ENCODE measurements at places on chromosomes 13 and 19.

GRCh38 chr19:51501594-51502263, at the start of gene SIGLEC12:
Gene SIGLEC12, minus strand, starts transcription at chr19:51501800. Its CDS starts 67 bp downstream, at chr19:51501733.
- peak; percentile 49 for DNase-seq

DNA sequence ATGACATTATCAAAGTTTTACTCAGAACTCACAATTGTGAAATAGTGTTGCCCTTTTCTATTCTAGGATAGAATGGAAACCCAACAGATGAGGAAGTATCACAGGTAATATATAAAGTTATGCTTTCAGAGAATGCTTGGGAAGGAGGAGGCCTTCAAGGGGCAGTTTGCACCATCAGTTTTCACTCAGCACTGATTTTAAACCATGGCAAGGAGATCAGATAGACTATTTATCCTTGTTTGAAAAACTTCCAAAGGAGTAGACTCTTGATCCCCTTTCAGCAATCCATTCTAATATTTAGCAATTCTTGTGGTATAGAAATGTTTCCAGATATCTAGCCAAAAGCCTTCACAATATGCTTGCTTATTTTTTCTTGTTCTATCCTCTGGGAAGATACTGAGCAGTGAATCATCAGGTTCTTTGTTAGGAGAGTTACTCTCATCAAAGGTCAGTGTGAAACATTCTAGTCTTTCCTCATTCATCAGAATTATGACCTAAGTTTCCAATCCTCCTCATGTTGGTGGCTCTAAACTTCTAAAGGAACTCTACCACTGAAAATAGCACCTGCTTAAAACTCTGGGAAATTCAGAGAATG, 3.8 kb downstream of the GPC6 start:
- no peak for DNase-seq

GRCh38 chr13:42883771-42884467, 102.5 kb downstream of the FAM216B start:
- no peak for DNase-seq

DNA sequence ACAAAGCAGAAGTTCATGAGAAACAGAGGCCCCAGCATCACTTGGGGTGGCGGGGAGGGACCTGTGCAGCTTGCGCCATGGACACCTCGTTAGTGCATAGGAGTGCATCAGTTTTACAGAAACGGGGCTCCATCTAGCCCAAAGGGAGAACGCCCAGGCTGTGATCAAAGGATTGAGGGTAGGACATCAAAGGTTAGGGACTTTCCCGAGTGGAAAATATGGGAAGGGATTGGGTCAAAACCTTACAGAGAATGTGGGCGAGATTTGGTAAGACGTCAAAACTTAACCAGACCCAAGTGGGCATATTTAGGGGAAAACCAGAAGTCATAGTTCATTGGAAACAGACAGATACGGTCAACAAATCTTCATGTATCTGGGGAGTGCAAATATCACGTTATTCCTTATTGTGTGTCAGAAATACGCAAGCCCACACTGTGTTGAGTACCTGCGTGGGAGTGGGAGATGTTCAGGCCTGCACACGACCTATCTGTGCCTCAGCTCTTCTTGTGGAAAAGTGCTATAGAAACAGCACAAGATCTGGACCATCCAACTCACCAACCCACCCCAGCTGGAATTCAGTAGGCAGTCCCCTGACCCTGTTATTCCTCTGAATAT, 9.4 kb upstream of the GRAMD1A start:
- DNase-seq, result no peak

- DNase-seq, result peak; percentile 25
Observed at GRCh38 chr19:12202250-12202649, 39.4 kb downstream of the ZNF136 start.

- no peak for DNase-seq
Observed at GRCh38 chr13:33352041-33352440, 66.5 kb upstream of the STARD13 start.

- DNase-seq, result no peak
Observed at GRCh38 chr13:44652168-44652567, 76.0 kb upstream of the TSC22D1 start.

DNA sequence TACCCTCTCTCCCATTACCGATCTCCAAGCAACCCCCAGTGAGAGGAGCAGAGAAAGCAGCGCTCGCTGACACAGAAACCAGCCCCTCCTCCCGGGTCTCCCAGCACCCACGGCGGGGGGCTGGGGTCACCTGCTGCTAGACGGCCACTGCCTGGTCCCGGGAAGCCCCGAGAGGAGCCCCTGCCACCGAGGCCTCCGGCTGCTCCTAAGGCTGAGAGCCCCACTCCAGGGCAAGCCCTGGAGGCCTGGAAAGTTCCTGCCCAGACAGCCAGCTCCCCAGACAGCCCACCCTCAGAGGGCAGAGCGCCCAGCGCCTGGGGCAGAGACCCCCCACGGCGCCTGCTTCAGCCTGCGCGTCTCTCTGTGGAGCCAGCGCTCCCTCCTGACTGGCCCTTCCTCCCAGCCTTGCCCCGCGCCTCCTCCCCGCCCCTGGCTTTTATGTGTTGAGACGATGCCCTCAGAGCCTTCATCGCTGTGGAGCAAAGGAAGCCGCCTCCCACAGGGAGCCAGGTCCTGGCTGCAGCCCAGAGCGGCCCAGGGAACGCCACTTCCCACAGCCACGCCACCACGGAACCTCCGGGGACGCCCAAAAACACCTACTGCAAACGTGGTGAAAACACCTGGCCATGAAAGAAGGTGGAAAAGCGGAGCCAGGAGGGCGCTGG, 51.1 kb downstream of the MLLT1 start:
- DNase-seq, result no peak

DNA sequence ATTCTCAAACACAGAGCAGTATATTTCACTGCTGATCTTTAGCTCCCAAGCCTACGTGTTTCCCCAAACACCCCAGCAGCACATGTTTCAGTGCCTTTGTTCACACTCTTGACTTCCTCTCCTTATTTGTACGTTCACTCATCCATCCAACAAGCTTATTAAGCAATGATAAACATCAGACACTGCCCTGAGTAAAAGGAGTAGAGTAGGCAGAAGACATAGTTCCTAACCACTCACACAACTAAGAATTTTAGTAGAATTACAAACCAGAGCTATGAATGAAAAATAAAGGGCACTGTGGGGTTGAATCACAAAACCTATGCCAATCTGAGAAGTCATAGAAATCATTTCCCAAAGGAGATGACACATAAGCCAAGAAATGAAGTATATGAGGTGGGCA, 213.5 kb downstream of the DIAPH3 start:
- DNase-seq, result no peak

Data from RPMI8226 (cell line).